Naive thymus-derived CD8-positive, alpha-beta T cell (primary cell): ENCODE measurements at places on chromosomes 16 and 17.

DNA sequence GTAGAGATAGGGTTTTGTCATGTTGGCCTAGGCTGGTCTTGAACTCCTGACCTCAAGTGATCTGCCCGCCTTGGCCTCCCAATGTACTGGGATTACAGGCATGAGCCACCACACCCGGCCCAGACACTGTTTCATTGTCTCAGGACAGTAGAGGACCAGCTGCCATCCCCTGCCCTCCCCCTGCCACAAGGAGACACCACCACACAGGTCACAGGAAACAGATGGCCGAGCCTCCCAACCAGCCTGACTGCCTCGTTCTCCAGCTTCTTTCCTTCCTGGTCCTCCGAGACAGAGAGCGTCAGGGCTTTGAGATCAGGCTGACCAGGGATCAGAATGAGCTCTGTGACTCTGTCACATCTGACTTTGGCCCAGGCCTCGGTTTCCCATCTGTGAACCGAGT is 20.8 kb upstream of the RNPS1 start:
- DNase-seq, result no peak

DNA sequence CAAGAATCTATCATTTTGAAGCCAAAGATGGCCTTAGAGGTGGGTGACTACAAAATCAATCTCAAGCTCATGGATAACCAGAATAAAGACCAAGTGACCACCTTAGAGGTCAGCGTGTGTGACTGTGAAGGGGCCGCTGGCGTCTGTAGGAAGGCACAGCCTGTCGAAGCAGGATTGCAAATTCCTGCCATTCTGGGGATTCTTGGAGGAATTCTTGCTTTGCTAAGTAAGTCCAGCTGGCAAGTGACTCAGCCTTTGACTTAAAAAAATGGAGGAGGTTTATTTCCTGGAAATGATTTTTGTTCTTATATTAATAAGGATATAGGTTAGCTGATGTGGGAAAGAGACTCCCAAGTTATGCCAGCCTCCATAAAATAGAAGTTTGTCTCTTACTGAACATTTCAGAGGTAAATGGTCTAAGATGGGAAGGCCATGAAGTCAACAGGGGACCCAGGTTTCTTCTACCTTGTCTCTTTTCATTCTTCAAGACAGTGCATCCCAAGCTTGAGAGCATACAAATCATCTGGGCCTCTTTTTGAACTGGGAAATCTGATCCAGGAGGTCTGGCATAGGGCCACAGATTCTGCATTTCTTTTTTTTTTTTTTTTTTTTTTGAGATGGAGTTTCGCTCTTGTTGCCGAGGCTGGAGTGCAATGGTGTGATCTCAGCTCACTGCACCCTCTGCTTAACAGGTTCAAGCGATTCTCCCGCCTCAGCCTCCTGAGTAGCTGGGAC is 19.8 kb upstream of the TANGO6 start:
- no peak for DNase-seq

GRCh38 chr17:57135026-57135788 is 50.2 kb downstream of the AKAP1 start:
- no peak for DNase-seq

DNA sequence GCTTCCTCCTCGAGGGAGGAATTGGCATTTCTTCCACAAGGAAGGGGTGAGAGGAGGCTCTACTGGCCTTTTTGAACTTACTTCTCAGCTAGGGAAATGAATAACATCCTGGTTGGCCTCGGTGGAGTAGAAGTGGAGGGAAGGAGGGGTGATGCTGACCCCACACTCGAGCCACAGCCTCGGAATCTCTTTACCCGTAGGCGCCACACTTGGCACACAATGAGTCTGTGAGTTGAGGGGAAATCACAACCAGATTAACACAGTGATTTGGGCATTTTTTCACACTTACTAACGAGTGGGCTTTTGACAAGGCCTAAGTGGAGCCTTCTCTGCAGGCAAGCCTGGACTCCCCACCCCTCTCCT is 47.3 kb upstream of the TBX2 start:
- no peak for DNase-seq

DNA sequence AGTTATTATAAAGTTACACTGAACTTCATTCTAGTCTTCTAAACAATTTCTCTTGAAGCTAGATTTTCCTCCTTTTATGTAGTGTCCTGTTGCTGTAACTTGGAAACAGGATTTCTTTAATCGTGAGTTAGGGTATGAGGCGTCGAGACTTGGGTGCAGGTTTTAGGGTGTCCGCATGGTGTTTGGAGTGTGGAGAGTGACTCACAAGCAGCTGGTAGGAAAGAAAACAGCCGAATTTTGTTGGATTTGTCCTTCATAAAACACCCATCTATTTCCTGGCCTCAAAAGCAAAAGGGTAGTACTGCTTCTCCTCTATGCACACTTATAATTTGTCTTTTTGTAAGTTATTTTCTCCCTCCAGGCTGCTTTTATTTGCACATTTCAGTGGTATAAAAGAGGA is 1.6 kb downstream of the RPTOR start:
- no peak for DNase-seq

- DNase-seq, result no peak
Observed at GRCh38 chr17:30333503-30334360, at the start of gene TMIGD1. TMIGD1 (minus strand) TSS chr17:30334057; CDS start chr17:30332133, 1,924 bp downstream.

DNA sequence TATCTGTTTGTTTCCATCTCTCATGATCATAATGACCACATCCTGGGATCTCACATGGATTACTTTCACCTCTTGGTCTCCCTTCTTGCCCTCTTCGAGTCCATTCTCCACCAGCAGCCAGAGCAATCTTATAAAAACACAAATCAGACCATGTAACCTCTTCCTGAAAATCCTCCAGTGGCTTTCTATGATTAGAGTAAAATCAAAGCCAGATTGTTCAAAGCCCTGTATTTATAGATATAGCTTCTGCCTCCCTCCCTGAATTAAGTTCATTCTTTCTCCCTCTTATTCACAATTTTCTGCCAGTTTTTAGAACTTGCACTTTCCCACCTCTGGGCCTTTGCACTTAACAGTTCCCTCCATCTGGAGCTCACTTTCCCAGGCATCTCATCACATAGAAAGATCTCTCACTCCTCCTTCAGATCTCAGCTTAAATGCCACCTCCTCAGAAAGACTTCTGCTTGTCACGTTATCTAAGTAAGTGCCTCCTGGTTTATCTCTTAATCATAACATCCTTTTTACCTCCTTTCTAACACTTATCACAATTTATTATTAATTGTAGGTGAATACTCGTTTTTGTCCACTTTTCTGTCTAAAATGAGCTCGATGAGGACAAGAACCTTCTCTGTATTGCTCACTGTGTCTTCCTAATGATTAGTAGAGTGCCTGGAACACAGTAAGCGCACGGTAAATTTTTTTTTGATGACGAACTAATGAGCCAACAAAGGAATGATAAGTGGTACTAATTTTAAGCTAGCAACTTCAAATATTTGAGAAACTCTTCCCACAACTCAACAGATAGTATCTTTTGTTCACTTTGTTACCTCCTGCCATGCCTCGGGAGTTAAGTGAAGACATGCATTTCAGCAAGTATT is 80.5 kb downstream of the CYB561 start:
- no peak for DNase-seq

GRCh38 chr16:64919929-64920607 is 201.8 kb downstream of the CDH11 start:
- DNase-seq, result no peak

- peak; percentile 22 for DNase-seq
Observed at GRCh38 chr16:68704232-68704867, 32.7 kb upstream of the CDH1 start.

- DNase-seq, result no peak
Observed at GRCh38 chr16:60100371-60100770, 1366.3 kb upstream of the GOT2 start.

- DNase-seq, result no peak
Observed at GRCh38 chr17:80153004-80153403, 6.1 kb upstream of the EIF4A3 start.
